NCI-H446 treated with DMSO at 0.1 percent for 48 hours (cell line): ENCODE measurements at places on chromosomes 11 and 22.

GRCh38 chr11:20544603-20545237 lies 54.7 kb upstream of the SLC6A5 start:
- DNase-seq = no peak

GRCh38 chr22:41178425-41178975 lies 26.6 kb upstream of the L3MBTL2 start:
- DNase-seq = no peak

DNA sequence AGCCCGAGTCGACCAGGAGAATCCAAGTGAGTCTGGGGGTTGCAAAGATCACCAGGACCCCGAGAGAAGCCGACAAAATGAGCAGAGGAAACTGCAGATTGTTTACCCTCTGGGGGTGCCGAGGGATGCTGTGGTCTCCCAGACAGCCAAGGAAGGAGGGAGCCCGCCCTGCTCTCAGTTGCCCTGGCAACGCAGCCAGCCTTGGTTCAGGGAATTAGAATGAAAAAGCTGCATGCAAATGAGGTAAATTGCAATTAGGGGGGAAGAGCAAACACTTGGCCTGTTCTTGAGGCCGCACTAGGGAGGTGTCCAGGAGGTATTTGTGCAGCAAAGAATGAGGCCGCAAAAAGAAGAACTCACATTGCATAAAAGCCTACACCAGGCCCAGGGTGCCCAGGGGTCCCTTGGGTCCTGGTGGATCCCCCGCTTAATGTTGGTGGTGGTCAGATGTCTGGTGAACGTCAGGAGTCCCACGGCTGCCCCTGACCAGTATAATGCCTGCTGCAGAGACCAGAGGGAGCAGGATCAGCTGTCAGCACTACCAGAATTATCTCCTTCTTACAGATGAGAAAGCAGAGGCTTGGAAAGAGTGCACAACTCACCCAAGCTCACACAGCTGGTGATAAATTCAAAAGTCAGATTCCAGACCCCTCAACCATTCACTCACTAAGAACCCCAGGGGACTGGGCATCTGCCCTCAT lies 40.3 kb upstream of the ATXN10 start:
- no peak for DNase-seq

DNA sequence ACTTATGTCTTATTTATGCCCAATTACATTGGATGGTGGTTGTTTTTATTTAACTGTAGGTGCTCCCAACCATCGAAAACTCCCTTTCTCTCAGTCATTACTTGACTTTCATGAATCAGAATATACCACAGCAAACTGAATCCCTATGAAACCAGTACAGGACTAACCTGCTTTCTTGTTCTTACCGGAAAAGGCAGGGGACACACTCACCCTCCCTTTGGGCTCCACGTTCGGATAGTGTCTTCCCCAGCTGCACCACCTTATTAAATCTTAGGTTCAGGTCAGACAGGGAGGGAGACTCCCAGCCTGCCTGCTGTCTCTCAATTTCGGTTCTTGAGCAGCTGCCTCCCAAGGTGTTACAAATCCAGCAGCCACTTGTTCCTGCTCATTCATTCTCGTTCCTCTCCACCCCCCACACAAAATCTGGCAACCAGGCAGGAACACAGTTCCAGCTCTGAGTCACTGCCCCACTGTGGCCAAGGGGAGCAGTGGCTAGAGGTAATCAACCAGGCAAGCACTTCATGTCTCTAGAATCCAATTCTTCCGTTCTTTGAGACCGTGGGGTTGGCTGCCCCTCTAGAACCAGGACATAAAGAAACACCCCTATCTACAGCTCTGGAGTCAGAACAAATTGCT lies 133.0 kb downstream of the PLEKHA7 start:
- peak; percentile 60 for DNase-seq

DNA sequence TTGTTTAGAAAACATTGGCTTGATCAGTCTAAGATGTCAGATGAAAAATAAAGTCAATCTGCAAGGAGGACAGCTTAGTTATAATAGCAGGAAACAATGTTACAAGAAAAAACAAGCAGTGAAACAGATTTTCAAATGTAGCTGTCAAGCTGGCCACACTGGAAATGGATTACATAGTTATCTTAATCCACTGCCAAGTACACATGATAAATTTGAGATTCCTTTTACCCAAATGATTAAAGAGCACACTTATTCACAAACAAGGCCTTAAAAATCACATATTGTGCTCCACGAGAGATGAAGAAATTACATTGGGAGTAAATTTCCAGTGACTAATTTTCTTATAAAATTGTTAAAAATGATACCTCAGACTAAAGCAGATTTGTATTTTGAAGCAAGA lies 17.5 kb upstream of the ESAM start:
- no peak for DNase-seq

GRCh38 chr22:44368611-44369292 lies 56.0 kb upstream of the SHISAL1 start:
- DNase-seq = no peak

DNA sequence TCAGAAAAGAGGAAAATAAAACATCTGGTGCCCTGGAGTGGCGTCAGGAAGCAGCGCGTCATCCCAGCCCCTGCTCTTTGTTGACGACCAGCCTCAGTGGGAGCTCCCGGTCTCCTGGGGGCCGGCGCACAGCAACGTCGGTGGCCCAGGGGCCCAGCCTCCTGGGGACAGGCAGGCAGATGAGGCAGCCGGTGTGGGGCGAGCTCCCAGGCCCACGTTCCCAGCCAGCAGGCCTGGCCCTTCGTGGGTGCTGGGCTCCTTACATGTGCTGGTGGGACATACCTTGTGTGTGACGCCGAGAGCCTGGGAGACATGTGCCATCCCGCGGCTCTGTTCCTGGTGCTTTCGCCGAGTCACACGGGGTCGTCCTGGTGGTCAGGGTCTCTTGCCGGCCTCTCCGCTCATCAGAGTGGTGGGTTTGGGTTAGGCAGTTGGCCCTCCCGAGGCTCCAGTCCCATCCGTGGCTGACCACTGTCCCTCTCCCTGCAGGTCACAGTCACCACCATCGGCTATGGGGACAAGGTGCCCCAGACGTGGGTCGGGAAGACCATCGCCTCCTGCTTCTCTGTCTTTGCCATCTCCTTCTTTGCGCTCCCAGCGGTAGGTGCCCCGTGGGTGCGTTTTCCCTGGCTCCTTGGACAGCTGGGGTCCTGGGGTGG lies 116.7 kb downstream of the KCNQ1OT1 start:
- no peak for DNase-seq

GRCh38 chr11:21511835-21512440 lies 680.9 kb upstream of the ANO5 start:
- peak; percentile 70 for DNase-seq

DNA sequence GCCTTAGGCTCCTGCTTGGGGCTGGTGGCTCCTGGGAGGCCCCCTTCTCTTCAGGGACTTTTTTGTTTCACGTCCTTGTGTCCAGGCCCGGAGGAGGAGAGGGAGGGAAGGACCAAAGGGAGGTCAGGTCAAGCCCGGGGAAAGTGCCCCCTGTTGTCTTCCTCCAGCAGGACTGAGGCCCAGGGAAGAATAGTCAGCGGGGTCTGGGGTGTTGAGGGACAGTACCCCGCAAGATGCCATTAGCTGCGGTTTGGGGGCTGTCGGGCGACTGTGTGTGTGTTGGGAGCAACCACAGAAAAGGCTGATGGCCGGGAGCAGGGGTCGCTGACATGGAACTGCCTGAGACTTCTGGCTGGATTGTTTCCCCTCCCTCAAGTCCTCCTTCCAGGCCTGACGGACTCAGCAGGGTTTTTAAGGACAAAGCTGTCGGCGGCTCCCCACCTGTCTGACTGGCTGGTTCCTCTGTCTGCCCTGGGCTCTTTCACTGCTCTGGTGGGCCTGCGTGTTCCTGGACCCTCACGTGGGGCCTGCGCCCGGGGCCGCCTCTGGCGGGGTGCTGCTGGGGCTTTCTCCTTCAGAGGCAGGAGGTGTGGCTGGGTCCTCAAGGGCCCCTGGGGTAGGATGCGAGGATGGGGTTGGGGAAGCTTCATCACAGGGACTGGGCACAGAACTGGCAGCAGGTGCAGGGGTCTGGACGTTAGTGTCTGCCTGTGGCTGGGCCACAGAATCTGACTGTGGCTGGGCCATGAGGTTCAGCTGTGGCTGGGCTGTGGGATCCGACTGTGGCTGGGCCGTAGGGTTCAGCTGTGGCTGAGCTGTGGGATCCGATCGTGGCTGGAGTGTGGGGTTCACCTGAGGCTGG lies 1.5 kb downstream of the GPR152 start:
- no peak for DNase-seq

- DNase-seq = no peak
These were observed 57.4 kb upstream of the RCN1 start for GRCh38 chr11:32033491-32033890.

GRCh38 chr22:27258616-27259172 lies 542.9 kb downstream of the MN1 start:
- no peak for DNase-seq

DNA sequence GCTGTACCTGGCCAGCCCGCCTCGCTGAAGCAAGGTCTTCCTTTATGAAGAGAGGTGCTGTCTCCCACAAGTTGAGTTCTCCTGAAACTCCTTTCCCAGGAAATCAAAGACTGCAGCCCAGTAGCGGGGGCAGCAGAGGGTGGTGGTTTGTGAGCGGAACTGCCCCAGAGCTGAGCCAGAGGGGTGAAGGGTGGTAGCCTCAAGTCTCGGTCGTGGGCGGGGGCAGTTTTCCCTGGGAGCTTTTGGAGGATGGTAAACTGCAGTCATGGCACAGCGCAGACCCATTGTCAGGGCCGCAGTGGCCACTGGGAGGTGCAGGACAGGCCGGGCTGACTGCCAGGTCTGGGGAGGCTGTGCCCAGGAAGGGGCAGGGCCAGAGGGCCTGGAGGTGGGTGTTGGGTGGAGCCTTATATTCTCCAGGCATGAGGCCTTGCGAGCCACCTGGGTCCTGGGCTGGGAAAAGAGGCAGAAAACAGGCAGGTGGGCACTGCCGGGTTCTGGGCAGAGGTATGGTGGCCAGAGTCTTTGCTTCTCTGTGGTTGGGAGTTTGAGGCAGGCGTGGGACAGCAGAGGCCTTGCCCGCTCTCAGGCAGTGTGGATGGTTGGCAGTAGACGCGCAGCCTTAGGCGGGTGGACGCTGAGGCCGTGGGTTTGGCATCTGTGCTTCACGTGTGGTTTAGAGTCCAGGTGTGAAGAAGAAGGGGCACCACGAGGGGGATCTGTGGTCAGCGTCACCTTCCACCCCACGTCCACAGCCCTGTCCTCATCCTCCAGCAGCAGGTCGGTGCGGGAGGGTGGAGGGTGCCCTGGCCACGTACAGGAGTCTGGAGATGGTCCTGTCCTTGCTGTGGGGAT lies 1176.4 kb downstream of the BRD1 start:
- DNase-seq = no peak
